SK-N-SH treated with all-trans-retinoic acid at 6 μM for 48 hours (cell line): ENCODE measurements at places on chromosomes 3 and 15.

DNA sequence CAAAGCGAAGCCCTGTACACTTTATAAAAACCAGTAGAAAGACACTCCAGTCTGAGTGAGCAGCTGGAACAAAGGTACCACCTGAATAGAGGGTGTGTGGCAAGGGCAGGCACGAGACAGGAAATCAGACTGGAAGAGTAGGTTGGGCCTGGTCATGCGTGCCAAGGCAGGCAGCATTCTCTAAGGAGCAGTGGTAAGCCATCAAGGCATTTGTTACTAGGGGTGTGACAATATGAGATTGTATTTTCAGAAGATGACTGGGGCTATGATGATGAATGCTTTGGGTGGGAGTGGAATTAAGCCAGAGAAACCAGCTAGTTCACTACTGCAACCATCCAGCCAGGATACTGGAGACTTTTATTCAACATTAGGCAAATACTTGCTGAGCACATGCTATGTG is 5.0 kb downstream of the JMJD7 start:
- ATAC-seq = no peak

DNA sequence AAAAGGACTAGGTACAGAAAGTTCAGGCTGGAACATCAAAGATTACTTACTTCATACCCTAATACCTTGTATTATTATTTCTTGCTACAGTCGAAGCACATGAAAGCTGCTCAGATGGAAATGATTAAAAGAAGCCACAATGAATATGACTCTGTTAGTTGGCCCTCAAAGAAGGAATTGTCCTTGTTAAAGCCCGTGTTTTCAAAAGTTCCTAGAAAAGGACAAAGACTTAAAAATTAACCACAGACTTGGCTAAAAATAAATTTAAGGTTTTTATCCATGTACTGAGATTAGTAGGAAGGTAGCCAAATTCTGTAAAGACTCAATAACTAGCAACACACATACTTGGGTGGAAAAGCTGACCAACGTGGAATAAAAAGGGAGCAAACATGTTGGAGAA is 251.0 kb upstream of the RARB start:
- ATAC-seq = no peak

DNA sequence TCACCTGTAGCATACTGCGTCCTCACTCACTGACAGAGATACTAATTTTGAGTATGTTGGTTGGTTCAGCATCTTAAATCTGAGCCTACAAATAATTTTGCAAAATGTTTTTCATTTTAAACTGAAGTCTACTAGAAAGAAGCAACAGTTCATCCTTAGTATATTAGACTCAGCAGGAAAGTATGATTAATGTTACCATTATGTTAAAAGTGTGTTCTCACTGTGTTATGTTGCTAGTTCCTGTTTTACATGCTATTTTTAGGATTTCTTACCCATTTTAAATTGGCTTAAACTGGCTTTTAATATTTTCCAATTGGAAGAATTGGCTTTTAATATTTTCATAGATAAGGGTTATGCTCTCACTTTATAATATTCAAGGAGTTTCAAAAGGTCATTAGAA is 25.7 kb downstream of the ACKR4 start:
- ATAC-seq = no peak; the same call in 2 of the 3 replicates

- ATAC-seq = no peak
Measured at GRCh38 chr3:76078101-76078500, 292.8 kb upstream of the ZNF717 start.

DNA sequence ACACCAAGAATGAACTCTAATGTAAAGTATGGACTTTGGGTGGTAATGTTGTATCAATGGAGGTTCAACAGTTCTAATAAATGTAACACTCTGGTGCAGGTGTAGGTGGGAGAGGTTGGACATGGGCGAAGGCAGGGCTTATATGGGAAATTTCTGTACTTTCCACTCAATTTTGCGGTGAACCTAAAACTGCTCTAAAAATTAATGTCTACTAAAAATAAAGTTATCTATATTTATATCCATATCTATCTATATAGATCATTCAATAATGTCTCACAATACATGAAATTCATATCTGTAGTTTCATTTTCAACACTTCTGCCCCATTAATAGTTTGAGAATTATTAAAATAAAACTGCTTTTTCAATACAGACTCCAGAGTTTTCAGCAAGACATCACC is 49.3 kb downstream of the CD200R1 start:
- ATAC-seq = no peak

- ATAC-seq = peak; percentile 94
Measured at GRCh38 chr15:34239151-34239808, 14.5 kb downstream of the EMC4 start.

DNA sequence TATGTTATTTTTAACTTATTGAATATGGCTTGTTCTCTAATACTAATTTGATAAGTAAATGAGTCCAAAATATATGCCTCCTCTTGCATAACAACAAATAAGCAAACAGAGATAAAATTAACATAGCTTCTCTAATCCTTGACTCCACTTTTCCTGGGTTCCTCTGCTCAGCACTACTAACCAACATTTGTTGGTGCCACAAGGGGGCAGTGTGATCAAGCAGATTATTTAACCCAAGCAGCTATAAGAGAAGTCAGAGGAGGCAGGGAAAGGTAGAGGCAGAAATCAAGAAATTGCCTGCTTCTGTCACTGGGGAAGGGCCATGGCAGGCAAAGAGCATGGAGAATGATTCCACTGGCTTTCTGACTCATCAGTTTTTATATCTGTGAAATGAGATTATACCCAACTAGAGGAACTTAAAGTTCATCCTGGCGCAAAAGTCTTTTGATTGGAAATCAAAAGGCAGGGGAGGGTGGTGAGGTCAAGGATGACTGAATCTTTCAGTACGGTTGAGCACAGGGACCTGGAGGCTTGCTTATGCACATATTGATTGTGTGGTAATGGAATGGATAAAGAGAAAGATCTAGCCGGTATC is 152.2 kb downstream of the IGSF11 start:
- ATAC-seq = peak; percentile 88

GRCh38 chr3:144185276-144185675 is 213.7 kb downstream of the DIPK2A start:
- ATAC-seq = no peak

- no peak for ATAC-seq
Measured at GRCh38 chr3:183807209-183807728, 18.1 kb downstream of the MAP6D1 start.

GRCh38 chr15:81407718-81408117 is 33.7 kb upstream of the TMC3 start:
- no peak for ATAC-seq

DNA sequence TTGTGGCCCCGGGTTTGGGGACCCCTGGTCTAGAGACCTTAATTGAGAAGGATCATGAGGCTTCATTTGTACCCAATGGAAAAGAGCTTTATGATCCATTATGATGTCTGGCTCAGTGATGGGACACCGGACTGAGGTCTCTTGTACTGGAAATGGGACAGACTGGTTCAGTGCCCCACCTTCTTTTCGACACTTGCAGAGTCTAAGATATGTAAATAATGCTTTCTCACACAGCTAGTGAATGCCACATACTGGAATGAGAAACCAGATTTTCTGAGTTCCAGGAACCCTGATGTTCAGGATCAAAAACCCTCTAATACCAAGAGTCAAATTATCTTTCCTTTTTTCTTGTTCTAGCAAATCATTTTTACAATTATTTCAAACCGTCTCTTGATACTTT is 116.3 kb upstream of the ARPP21 start:
- no peak for ATAC-seq

- ATAC-seq = no peak
Measured at GRCh38 chr3:85790445-85791030, 831.7 kb downstream of the CADM2 start.

- peak; percentile 58 for ATAC-seq
Measured at GRCh38 chr3:185760550-185760949, 64.3 kb downstream of the IGF2BP2 start.

DNA sequence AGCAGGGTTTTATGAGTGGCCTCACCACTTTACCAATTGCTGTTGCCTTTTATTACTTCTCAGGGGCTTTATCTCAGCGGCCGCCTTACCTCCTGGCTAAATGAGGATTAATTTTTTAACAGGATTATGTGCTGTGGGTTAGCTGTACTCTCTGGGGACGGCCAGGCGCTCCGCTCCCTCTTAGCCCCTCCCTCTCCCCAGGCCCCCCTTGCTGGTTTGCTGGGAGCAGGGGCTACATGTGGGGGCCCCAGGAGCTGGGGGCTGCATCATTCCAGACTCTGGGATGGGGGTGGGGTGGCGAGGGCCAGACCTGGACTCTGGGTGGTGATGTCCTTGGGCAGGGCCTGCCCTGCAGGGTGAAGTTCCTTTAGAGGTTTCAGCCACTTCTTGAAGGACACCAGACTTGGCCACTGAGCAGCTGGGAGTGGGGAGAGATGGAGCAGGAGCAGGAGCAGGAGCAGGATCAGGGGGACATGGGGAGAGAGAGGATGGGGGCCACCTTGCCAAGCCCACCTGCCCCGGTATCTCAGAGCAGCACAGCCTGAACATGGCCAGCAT is 196.1 kb downstream of the GOLGA6L6 start:
- ATAC-seq = no peak

DNA sequence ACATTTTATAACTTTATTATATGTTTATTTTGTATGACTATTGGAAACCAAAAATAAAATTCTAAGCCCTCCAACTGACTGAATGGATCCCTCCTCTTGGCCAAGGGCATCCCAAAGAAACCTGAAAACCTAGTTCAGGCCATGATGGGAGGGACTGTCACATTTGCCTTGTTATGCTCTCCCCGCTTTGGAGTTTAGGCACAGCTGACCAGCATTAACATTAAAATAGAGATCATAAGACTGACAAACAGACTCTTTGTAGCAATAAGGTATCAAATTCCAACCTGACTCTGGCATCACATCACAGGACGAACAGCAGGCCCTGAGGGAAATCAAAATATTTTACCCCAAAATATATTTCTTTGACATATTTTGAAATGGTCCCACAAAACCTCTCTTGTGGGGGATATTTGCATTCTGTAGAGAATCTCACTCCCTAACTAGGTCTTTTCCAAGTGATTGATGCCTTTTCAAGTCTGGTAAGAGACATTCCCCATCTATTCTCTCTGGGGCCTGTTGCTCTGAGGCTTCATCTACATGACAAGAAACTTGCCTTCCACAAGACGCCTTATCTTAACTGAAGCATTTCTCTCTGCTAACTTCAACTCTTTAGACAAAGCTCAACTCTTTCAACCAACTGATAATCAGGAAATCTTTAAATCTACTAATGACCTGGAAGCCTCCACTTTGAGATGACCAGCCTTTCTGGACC is 81.8 kb upstream of the PRR23E start:
- no peak for ATAC-seq

DNA sequence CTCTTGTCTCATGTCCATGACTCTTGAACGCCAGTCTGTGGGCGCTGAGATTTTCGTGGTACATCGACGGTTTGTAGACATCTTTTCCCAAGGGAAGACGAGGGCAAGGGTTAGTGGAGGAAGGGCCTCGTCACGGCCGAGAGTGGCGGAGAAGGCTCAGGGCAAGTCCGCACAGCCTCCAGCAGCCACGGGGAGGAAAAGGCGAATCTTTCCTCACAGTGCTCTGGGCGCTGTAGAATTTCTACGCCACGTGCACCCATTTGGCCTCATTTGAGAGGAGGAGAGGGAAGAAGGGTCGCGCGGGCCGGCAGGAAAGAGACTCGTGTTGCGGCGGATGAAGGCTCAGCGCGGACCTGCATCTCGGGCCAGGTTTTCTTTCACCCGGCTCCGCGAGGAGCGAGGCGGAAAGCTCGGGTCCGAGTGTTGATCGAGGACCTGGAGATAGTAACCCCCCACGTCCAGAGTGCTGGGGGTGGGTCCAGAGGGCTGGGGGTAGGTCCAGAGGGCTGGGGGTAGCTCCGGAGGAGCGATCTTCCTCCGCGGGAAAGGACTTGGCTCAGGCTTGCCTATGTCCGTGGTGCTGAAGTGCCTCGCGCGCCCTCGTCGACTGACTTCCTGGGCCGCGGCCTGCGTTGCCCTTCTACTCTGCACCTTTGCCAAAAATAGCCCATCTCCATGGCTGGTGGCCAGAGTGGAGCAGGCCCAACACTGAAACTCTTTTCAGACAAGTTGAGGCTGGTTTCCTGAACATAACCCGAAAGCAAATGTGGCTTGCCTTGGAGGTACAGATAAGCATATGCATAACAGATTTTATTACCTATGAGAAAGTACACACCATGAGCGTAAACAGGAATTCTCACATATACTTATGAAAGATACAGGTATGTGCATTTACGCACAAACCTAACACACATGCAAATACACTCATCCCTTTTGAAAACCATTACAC is 1.1 kb downstream of the SLC35G2 start:
- ATAC-seq = peak; percentile 61

- no peak for ATAC-seq
Measured at GRCh38 chr3:31575448-31575847, 42.7 kb downstream of the STT3B start.

DNA sequence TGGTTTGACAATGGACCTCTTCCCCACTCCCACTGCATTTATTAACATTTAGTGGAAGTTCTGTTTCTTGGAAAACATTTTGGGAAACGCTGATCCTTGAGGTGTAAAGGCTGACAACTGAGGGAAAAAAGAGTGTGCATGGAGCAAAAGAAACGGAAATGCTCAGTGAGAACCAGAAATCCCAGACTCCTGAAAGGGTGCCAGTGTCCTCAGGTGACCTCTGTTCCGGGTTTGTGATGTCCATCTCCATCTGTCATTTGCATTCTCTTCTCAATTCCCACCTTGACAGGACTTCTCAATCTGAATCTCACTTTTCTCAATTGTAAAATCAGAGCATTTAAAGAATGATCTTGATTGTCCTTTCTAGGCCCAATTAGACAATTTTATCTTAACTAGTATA is 71.1 kb upstream of the FAM3D start:
- no peak for ATAC-seq

- no peak for ATAC-seq
Measured at GRCh38 chr15:101255615-101256241, 3.9 kb upstream of the CHSY1 start.

DNA sequence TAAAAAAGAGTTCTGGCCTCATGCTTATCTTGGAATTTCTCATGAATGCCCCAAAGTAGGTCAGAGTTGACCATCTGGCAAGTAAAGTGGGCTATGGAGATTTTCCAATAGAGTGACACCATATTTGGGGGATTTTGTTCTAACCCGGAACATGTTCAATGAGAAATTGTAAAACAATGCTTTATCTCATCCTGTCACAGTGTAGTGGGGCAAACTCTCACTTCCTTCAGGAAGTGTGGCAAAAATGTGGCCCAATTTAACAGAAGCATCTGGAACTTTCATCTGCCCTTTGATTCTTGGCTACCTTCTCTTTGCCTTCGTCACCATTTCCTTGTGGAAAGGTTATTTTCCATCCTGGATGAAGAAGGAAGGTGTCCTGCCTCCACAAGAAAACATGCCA is 70.8 kb downstream of the ADAMTS9 start:
- ATAC-seq = no peak
